ENCODE measurements at places on chromosomes 5 and 9.

DNA sequence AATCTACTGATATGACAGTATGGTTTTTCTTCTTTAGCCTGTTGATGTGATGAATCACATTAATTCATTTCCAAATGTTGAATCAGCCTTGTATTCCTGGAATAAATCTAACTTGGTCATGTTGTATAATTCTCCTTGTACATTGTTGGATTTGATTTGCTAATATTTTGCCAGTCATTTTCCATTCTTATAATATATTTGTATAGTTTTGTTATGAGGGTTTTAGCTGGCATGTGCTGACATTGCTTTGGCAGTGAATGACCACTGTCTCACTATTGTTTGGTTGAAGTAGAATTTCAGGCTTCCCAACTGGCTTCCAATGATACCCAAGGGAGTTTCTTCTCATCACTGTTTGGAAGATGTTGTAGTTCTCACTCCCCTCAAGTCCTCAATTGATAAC is 983.0 kb upstream of the PTPRD start:
- DNase-seq = no peak

GRCh38 chr5:127754259-127754658 is 51.1 kb downstream of the CCDC192 start:
- no peak for DNase-seq

DNA sequence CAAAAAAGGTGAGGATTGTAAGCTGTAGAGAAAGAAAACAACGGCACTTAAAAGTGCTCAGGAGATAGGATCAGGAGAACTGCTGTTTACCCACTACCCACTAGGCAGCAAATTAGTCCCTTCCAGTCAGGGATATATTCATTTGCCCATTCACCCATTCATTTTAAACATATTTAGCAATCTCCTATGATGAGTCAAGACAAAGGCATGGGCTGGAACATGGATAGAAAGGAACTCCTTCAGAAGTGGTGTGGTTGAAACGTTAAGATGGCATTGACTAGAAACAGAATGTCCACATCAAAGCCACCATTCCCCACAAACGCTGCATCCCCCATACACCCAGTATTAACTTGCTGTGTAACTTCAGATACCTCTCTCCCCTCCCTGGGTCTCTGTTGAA is 225.7 kb downstream of the ASTN2 start:
- no peak for DNase-seq

GRCh38 chr9:114290561-114290986 is 32.3 kb upstream of the ORM1 start:
- no peak for DNase-seq

DNA sequence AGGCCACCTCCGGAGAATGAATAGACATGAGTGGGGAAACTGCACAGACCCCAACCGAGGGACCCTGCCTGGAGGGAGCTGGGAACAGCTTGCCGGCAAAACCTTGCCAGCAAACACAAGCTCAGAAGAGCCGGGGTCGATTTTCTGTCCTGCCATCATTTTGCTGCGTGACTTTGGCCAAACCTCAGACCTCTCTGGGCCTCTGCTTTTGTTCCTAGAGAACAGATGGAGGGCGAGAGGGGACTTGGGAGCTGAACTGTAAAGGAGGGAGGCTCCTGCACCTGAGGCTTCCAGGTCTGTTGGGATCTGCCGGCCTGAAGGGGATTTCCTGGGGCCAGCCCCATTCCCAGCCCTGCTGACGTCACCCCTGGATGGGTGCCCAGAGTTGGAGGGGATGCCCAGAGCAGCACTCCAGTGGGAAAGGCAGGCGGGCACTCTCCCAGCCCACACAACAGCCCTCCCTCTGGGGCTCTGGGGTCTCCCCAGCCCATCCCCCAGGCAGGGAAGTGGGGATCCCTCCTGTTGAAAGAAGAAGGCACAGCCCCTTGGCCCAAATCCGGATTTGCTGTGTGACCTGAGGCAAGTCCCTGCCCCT is 40.4 kb upstream of the SYNPO start:
- peak; percentile 51 for DNase-seq

DNA sequence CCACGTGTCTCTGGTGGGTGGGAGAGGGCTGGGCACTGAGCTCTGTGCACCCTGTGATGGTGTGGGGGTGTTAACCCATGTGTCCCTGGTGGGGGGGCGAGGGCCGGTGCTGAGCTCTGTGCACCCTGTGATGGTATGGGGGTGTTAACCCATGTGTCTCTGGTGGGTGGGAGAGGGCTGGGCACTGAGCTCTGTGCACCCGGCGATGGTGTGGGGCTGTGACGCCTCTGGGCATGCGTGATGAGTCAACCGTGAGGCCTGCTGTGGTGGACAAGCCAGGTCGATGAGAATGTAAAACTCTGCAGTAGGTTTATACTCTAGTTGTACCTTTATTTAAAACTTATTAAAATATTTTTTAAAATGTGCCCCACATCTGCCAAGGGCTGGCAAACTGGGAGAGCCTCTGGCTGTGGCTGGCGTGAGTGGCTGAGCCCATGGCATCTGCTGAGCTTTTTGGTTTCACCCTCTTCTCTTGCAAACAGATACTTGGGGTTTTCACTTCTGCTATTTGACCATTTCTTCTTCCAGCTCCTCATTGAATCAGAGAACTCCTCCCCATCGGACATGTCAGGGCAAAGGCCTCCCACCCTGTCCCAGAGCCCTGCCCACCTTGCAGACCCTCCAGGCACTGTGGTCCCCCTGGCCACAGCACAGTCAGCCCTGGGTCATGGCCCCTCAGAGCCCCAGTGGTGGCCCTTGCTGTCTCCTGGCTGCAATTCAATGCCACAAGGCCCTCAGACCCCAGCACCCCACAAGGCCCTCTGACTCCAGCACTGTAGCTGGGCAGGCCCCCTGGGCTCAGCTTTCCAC is 18.5 kb upstream of the EXOC3 start:
- DNase-seq = no peak

DNA sequence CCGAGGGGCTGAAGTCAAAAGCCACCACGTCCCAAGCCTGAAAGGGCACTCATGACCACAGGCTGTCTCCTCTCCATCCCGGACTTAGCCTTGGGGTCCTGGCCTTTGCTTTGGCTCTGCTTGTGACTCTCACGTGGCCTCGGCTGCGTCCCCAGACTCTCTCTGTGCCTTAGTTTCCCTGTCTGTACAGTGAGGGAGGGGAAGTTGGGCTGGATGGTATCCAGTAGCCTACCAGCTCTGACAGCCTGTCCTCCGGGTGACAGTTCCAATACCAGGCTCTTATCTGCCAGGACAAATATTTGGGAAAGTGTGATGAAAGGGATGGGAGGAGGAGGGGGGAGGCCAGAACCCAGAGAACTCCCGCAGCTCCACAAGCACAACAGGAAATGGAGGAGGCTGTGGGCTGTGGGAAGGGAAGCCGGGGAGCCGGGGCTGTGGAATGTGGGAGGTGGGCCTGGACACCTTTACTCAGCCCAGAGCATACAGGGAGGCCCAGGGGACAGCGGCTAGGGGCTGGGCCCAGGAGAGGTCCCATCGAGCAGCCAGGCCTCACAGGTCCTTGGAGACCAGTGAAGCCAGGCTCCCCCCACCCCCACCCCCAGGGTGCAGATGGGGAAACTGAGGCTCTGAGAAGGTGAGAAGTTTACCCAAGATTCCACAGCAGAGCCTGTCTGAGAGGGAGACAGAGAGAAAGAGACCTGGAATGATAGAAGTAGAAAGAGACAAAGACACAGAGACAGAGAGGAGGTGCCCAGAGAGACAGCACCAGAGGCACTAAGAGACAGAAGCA is 18.3 kb downstream of the PDGFRB start:
- no peak for DNase-seq

- DNase-seq = no peak
Measured at GRCh38 chr5:50751064-50751657, 84.7 kb downstream of the PARP8 start.

DNA sequence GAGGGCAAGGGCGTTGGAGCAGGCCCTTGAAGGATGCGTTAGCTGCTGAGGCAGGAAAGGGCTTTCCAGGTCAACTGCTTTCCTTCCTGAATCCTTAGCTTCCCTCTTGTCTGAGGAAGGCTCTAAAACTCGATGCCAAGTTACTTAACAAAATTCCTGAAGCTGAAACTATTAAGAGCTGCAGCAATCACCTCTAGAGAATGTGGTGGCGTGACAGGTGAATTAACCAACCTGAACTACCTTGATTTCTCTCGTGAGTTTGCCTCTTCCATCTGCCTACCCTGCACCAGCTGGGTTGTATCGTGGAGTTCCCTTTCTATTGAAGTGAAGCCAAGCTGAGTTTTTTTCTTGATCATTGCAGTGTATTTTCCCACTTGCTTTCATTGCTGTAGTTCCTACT is 96.1 kb downstream of the PDE8B start:
- peak; percentile 25 for DNase-seq

DNA sequence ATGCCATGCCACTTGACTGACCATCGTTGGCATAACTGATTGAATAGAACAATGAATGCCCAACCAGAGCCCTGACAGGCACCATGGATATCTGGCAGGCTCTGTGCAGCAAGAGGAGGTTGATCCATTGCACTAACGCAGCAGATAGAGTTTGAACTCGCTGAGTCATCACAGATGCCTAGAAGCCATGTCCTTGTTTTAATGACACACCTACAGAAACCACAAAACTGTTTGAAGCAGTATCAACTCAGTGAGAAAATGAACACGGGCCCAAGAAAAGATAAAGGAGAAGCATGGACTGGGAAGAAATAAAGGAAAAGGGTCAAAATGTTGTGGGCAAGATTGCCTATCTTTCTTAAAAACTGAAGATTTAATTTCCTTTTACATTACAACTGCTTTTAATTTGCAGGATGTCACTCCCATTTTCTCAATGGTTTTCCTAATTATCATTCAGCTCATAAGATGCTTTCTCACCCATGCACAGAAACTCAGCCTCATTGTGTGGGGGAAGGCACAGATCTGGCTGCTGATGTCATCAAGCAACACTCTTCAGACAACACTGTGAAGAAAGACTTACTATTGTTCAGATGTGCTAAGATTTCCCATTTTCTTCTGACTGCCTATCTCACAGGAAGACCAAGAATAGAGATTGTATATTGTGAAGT is 129.0 kb downstream of the PIK3R1 start:
- DNase-seq = peak; percentile 85

DNA sequence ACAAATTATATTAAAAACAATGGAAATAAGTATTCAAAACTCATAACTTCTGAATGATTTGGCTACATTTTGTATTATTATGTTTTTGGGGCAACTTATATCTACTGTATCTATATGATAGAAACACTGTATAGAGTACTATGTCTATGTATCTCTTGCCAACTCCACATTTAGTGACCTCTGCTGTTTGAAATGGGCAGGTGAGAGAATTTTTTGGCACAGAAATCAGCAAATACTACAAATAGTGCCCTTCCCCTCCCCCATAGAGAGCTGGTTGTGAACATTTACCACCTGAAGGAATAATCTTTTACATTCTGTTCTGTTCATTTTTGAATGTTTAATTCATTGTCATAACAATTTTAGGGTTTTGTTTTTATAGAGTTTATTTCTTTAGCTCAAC is 545.3 kb downstream of the PDE4D start:
- DNase-seq = no peak

DNA sequence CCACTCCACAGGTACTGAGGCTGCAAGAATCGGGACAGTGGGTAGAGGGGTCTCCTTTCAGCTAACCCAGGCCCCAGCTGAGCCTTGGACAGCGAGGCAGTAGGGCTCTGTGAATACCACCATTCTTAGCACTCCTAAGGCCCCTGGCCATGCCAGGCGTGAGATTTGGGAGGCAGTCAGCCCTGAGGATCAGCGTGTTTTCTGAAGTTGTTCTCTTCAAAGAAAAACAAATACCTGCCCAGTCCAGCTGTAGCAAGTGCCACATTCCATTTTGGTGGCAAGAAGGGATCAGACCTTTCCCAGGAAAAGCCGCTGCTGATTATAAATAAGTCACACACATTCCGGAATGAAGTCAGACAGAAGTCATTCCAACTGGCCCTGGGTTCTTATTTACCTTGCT is 47.8 kb downstream of the RALGPS1 start:
- DNase-seq = no peak

DNA sequence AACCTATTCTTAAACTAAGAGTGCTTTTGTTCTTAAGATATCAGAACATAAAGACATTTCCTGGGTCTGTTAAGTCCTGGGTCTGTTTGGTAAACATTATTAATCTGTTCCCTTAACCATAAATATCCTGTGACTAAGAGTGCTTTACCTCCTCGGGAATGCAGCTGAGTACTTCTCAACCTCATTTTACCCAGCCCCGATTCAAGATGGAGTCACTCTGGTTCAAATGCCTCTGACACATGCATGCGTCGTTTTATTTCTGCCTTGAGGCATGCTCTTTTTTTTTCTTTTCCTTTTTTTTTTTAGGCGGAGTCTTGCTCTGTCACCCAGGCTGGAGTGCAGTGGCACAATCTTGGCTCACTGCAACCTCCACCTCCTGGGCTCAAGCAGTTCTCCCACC is 39.8 kb upstream of the FBXL17 start:
- no peak for DNase-seq

GRCh38 chr5:112772124-112772523 is 34.4 kb downstream of the APC start:
- DNase-seq = no peak

- DNase-seq = no peak
Measured at GRCh38 chr5:98248949-98249348, 524.5 kb upstream of the RGMB start.

- no peak for DNase-seq
Measured at GRCh38 chr9:74595286-74595685, 98.2 kb downstream of the RORB start.

DNA sequence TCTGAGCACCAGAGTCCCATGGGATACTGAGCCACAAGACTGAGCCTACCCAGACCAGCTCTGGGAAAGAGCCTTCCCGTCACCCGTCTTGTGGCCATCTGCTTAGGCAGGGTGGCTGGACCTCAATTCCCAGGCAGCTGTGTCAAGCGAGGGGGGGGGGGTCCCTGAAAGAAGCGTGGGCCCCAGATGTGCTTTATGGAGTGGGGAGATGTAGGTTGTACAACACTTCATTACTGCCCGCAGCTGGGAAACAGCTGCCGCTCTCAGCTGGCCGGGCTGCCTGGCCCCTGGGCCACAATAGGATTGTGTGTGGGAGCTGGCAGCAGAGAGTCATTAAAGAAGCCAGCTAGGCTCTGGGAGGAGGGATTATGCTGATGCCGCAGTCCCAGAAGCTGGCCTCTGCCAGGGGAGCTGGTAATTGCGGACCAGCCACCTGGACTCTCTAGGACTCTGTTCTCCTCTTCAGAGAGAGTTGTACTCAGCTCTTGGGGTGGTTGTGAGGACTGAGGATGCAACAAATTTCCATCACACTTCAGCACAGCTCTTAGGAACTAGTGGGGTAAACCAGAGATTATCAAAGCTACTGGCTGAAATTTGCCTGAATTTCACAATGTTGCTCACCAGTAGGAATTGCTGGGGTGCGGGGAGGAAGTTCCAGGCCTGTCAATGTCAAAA is 145.4 kb downstream of the GADD45G start:
- peak; percentile 62 for DNase-seq

DNA sequence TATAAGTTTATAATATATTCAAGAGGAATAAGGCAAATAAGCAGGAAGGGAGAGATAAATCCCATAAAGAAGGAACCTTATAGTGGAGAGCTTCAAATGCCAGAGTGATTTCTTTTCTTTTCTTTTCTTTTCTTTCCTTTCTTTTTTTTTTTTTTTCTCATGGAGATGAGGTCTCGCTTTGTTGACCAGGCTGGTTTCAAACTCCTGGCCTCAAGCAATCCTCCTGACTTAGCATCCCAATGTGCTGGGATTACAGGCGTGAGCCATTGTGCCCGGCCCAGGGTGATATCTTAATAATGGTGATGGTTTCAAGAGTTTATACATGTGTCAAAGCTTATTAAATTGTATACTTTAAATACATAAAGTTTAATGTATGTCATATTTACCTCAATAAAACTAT is 19.6 kb upstream of the FOCAD start:
- no peak for DNase-seq

- peak; percentile 21 for DNase-seq
Measured at GRCh38 chr5:41433552-41434181, 76.7 kb downstream of the PLCXD3 start.

GRCh38 chr5:124996023-124996763 is 249.8 kb upstream of the ZNF608 start:
- DNase-seq = no peak

Measured in head of caudate nucleus (tissue), 42 donors.